ENCODE measurements at places on chromosomes 16 and 17. TPM values are rescaled to one million over a fixed set of nuclear protein-coding genes. Genes with fewer than 3 reads are reported as not detected.

DNA sequence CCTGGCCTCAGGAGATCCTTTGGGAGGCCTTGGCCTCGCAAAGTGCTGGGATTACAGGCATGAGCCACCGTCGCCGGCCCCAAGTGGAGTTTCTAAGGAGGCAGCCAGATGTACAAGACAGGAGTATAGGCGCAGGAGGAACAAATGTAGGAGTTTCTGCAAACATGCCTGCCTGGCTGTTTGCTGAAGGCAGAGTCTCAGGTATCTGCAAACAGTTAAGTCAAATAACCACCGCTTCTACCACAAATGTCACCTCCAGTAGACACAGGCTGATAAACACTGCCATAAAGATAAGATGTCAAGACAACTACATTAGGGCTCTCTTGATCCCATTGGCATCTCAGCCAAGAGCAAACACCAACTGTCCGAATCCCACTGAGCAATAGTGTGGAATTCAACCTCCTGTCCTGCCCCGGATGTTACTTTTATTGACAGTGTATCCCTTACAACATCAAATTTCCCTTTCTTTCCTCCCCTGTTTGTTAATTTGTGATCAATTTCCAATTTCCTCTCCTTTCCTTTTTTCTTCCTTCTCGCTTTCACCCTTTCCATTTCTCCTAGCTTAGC lies 5.6 kb upstream of the COG1 start:
- DNase-seq, result no peak

PRCD gene
- 4.2 TPM for total RNA-seq

DNA sequence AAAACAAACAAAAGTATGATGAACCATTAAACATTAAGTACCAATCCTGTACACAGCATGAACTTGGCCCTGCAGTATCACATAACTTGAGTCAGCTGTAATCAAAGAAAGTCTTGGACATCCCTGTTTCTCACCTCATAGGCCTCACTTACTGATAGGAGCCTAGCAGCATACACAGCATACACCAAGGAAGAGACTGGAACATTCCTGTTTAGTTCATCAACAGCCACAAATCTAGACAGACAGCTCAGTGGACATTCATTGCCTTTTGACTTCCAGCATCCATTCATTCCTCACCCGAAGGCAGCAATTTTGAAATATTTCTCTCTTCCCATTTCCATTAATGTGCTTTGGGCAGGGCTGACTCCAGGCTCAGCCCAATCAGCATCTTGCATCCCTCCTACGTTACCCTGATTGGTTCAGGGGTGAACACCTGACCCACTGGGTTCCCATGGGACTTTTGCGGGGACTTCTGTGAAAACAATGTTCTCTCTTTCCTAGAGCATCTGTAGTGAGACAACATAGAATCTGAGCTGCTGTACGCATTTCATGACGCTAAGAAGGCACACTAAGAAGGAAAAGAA lies 336.7 kb upstream of the ZFHX3 start:
- DNase-seq, result no peak

GRCh38 chr17:27733773-27734172 lies 66.6 kb downstream of the NOS2 start:
- DNase-seq, result no peak

DNA sequence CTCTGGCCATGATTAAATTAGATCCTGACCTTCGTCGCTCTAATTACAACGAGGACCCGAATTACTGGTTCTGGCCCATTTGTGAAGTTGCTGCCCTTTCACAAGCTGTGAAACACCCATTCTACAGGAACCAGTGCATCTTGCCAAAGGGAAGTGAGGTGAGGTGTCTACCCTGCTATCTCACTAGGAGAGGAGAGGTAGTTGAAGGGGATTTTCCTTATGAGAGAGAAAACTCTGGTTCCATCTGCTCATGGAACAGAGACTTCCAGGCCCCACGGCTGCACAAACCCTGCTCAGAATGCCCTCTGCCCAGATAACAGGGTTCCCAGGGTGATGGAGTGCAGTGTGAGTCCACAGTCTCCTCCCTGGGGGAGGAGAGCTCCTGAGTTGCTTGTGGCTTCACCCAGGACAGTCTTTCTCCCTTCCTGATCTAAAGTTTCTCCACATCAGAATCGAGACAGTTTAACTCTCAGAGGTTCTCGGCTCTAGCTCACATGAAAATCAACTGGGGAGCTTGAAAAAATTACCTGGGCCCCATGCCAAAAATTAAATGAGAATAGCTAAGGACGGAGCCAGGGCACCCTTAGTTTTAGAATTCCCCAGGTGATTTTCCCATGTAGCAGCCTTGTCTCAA lies 7.8 kb upstream of the SSTR2 start:
- DNase-seq, result no peak

- no peak for DNase-seq
Measured at GRCh38 chr16:30004811-30005242, 6.0 kb downstream of the DOC2A start.

- DNase-seq, result no peak
Measured at GRCh38 chr16:19348125-19348524, 62.6 kb downstream of the CLEC19A start.

DNA sequence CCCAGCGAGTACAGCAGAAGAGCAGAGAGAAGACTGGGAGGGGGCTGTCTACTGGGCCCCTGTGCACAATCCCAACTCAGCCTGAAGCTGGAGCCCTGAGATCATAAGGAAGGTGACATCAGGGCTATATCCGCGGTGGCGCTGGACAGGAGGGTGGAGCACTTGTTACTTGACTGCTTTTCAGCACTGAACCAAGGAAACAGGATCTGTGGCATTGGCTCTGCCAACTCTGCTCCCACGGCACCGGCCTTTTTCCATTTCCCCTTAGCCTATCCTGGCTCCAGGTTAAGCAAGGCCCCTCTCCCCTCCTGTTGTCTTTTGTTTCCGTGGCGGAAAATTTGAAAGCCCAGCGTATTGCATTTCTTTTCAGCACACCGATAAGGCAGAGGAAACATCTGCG lies 125.0 kb upstream of the IRX3 start:
- no peak for DNase-seq

HSD17B1 gene
- 4.7 TPM for total RNA-seq

NEUROD2 gene
- total RNA-seq, result not detected

DNA sequence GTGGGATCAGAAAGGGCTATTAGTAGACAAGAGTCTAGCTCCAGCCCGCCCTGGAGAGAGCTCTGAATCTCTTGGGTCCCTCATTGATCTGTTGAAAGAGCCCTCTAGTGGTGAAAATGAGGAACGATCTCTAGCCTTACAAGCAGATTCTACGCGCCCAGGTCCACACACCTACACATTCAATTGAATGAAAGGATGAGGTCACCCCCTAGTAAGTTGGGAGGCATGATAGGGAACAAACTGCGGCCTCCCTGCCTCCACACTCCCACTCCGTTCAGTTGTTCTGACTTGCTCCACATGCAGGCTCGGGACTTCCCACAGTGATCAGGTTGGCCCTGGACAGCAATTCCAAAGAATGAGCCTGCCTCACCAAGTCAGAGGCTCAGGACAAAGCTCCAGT lies 2.9 kb upstream of the CACNG3 start:
- peak; percentile 6 for DNase-seq

DNA sequence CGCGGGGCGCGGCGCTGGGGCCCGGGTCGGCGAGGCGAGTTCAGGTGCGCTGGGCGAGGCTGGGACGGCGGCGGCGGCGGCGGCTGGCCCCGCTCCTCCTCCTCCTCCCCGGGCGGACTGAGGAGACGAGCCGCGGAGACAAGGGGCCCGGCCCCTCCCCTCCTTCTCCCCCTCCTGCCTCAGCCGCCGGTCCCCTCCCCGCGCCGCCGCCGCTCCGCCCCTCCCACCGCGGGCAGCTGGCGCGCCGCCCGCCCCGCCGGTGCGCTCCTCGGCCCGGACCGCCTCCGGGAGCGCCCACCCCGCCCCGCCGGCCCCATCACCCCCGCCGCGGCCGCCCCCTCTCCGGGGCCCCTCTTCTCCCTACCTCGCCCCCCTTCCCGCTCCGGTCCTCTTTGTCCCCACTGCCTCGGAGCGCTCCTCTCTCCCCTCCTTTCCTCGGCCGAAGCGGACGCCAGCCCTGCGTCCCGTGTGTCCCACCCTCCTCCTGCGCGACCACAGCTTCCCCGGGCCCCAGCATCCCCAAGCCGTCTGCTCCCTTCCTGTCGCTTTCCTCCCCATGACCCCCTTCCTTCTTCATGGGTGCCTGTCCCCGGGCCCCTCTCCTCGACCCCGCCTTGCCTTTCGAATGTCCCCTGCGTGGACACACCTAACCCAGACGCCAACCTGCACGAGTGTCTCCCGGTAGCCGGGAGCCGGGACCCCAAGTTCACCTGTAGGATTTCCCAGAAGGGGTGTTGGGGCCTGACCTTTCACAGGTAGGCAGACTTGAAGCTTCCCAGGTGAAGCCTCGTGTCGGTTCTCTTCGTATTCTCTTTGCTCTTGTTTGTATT lies at the start of gene TOX3:
TOX3 (minus strand) TSS at position 140 of the 830 bp plus-strand sequence. CDS start 420 bp downstream, outside the sequence.
- no peak for DNase-seq

DNA sequence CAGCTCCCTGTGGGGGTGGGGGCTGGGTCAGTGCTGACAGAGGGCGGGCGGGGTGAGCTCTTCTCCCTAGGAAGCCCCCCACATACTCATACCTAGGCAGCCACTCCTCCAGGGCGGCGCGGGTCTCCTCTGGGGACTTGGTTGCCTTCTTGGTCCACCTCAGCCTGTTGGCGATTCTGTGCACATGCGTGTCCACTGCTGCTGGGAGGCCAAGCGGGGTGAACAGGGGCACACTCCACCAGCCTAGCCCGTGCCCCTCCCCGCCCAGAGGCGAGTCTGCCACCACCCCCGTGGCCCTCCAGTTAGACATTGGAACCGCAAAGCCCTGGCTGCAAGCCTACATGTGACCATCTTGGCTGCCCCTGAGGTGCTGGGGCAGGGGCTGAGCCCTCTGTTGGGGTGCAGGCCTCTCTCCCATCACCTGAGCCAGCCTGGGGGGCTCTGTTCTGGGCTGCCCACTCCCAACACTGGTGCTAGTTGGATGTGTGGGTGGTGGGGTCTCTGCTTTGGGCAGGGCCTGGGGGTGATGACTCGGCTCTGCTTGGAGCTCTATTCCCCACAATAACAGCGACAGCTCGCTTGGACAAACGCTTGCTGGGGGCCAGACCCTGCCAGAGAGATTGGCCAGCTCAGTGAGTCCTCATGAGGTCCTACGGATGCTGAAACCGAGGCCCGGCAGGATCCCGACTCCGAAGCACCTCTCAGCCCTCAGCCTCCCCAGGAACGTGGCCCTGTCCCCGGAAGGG lies 7.4 kb downstream of the NTHL1 start:
- DNase-seq, result no peak

MAP2K4 gene
- total RNA-seq, result 12.9 TPM

UTS2R gene
- total RNA-seq, result not detected

TBC1D3 gene
- total RNA-seq, result not detected

GRCh38 chr17:40659911-40660310 lies 5.1 kb downstream of the KRT222 start:
- DNase-seq, result no peak

DNA sequence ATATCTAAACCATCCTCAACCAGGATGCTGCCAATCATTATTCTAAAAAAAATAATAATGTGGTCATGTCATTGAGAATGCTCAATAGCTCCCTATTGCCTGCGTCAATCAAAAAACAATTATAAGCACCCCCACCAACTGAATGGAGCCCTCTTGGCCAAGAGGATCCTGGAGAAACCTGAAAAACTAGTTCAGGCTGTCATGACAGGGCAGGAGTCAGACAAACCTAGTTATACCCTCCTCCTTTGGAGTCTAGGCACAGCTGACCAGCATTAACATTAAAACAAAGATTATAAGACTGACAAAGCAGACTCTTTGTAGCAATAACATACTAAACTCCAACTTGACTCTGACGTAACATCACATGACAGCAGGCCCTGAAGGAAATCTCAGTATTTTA lies 119.2 kb upstream of the CCL2 start:
- no peak for DNase-seq

DNA sequence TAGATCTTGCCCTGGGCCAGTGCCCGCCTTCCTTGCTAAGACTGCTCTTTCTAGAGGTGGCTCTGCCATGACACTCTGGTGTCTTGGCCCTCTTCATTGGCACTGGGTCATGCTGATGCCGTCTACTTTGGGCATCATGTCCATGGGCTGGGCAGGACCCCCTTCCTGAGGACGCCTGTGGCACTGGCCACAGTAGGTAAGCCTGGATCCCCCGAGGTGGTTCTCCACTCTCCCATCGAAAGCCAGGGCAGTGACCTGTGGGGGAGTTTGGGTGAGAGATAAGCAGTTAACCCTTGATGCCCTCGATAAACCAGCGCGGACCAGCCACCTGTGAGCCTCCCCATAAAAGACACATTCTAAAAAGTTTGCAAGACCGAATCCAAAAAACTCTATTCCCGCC lies 20.0 kb upstream of the ITGB4 start:
- DNase-seq, result no peak

Data from fibroblast of the aortic adventitia (primary cell).